Left ventricle myocardium inferior (tissue), 1 donor: ENCODE measurements at places on chromosomes 13 and 19. TPM values are rescaled to one million over a fixed set of nuclear protein-coding genes. Genes with fewer than 3 reads are reported as not detected.

FXYD1 gene
- 509 TPM for total RNA-seq

CEACAM16 gene
- total RNA-seq = not detected

ZNF66 gene
- total RNA-seq = 0.91 TPM

ZNF816 gene
- 5.9 TPM for total RNA-seq

DNA sequence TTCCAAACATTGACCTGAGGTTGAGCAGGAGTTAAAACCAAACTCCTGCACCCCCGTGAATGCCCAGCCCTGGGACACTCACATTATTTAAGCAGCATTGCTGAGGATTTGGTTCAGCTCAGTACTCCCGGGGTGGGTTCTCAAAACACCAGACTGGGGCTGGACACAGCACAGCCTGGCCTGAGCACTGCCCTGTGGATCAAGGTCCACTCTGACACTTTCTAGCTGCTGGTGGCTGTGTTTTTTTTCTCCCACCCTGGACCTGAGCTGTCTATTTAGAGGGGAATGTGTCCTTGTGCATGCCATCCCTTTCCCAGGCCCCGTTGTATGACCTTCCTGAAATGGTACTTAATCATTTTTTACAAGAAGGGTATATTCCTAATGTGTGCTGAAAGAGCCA, 94.7 kb upstream of the GJB6 start:
- no peak for DNase-seq

GRCh38 chr19:485583-486236, 10.6 kb upstream of the MADCAM1 start:
- peak; percentile 48 for DNase-seq

- DNase-seq = no peak
Observed at GRCh38 chr19:36939153-36939552, 23.0 kb downstream of the ZNF568 start.

- DNase-seq = no peak
Observed at GRCh38 chr13:85662186-85662585, 137.0 kb downstream of the SLITRK6 start.

- DNase-seq = no peak
Observed at GRCh38 chr13:59906413-59907049, 257.2 kb downstream of the DIAPH3 start.

GRCh38 chr13:50617134-50617721, 226.3 kb downstream of the DLEU7 start:
- DNase-seq = no peak

DNA sequence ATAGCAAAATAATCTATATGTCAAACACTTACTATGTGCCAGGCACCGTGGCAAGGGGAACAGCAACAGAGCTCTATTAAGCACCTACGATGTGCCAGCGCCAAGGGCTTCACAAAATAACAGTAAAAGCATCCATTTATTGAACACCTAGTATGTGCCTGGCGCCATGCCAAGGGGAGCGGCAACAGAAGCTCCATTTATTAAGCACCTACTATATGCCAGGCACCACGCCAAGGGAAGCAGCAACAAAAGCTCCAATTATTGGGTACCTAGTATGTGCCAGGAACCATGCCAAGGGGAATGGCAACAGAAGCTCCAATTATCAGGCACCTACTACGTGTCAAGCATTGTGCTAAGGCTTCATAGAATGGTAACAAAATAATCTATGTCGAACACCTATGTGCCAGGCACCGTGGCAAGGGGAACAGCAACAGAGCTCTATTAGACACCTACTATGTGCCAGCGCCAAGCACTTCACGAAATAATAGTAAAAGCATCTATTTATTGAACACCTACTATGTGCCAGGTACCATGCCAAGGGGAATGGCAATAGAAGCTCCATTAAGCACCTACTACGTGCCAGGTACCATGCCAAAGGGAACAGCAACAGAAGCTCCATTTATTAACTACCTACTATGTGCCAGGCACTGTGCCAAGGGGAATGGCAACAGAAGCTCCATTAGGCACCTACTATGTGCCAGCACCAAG, 107.7 kb downstream of the PTPRS start:
- no peak for DNase-seq
